ENCODE measurements at places on chromosomes 11 and 22.

DNA sequence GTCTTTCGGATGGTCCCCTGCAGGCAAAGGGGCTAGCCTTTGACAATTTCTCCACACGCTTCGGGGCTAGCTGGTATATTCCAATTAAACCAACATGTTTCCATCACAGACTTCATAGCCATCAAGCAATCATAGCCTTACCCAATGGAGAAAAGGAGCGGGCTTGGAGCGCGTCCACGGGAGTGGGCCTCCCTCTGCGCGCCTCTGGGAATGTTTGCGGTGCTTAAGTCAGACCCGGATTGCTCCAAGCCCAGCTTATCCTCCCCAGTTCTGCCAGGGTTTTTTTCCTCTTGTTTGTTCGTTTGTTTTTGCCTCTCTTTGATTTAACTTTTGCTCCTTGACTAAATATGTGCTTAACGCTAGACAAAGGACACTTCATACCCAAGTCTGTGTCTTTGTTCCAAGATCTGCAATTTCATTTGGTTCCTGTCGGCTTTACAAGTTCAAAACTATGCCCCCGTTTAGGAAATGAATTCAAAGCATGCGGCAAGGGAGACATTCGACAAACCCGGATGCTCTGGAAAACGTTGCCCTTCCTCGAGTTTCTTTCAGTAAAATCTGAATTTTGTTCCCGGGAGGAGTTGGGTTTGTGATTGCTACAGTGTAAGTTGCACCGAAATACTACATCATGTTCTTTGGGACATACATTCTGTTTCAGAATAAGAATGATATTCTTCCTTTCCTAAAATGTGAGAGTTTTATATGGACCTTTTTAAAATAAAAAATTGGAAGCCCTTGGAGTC lies 1.0 kb upstream of the GLB1L2 start:
- DNase-seq = no peak

GRCh38 chr11:111766834-111767142 lies 599 bp upstream of the PPP2R1B start:
- no peak for DNase-seq

- no peak for DNase-seq
Observed at GRCh38 chr11:69131644-69132300, 24.0 kb upstream of the SMIM38 start.

DNA sequence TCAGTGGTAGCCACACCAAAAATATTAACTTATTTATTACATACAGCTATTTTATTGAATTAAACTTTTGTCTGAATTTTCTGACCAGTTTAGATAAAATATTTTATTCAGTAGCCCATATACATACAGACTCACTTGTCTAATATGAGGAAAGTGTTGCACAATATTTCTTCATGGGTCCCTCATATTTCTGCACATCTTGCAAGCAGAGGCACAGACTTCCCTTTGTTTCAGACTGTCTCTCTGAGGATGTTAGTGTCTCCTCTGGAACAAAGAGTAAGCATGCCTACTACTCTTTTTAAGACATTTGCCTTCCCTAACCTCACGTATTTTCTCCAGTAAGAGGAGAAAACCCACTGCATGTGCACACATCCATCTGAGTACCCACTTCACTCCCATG lies 81.2 kb downstream of the OR5AK2 start:
- no peak for DNase-seq

DNA sequence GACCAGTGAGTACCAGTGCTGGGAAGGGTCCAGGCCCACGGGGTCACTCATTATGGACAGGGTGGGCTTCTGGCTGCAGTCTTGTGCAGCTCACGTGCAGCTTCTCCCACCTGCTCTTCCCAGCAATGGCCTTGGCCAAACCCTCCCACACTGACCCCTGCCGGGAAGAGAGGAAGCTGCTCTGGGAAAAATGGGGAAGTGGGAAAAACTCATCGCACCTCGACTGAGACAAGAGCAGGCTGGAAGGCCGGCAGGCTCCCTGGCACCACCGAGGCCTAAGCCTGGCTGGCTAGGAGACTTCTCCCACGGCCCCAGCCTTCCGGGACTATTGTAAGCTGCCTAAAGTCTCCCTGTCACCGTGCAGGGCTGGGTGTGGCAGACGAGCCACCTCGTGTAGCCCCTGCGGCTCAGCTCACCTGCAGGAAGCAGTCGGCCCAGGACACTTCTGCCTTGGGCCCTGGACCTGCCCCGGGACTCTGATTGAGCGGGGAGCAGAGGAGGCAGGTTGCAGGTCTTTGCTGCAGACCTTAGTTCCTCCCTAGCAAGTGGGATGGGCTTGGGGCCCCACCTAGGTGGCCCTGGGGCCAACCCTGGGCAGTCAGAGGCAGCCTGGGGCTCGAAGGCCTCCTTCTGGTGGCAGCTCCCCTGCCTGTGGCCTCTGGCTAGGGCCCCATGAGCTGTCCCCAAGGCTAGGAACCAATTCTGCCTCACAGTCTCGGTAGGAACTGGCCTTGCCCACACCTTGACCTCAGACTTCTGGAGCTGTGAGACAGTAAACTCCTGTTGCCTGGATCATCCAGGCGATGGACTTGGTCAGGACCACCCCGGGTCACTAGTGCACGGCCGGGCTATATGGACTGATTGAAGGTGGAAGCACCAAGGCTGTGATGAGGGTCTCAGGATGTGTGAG lies 23.1 kb downstream of the MRGPRG start:
- no peak for DNase-seq

DNA sequence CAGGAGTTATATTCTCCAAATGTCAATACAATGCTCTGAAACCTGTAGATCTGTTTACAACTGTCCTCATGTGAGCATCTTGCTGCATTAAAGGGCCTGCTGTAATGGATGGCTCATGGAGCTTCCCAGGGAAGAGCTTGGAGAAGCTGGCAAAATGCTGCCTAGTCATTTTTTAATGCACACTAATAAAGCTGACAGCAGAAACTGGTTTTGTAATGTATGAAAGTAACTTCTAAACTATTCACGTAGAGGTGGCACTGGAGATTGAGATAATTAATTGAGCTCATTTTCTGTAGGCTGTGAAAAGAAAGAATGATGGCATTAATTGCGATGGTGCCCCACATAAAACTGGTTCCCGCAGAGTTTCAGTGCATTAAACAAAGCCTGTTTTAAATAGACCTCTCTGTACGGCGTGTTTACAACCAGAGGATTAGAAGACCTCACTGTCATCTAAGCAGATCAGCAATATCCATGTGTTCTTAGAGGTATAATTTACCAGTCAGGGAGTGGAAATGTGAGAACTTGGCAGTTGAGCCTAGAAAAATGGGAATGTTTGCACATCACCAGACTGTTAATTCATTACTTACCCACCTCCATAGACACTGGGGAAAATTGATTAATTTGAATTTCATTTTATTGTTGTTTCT lies 16.0 kb downstream of the POLA2 start:
- no peak for DNase-seq
